ENCODE measurements at places on chromosomes 5 and 9. TPM values are rescaled to one million over a fixed set of nuclear protein-coding genes. Genes with fewer than 3 reads are reported as not detected.

DNA sequence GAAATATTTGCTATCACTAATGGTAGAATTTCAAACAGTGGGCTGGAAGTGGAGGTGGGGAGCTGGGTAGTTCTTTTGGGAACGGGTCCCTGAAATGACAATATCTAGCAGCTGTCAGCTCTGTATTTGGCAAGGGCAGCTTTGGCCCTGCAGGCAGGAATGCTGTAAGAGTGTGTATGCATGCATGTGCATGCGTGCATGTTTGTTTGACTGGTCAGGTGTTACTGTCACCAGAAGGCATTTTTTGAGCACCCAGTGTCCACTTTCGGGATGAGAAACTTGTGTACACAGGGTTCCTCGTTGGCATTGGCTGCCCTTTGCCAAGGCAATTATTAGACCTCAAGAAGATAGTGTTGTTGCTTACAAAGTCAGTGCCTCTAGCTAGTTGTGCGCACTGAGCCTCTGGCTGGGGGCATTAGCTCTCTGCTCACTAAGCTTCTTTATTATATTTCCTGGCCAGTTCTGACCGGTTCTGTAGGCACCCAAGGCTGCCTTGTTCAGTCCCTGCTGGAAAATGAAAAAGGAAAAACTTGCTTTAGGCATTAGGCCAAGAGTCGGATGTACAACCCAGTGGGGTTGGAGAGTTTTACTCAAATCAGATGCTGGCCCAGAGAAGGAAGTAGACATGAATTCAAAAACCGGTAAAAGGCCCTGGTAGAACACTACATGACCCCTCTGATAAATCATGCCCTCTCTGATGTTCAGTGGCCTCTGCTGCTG lies 2.0 kb downstream of the CYFIP2 start:
- DNase-seq: no peak
- no peaks in the 10 kb centered on the region for H3K27me3 ChIP-seq
- peaks cover 61% of the 10 kb centered on the region for H3K4me1 ChIP-seq
- peaks cover 30% of the 10 kb centered on the region for H3K36me3 ChIP-seq
- peak overlapping the region; percentile 70 for H3K4me3 ChIP-seq
- peak overlapping the region; percentile 99 for H3K27ac ChIP-seq

DNA sequence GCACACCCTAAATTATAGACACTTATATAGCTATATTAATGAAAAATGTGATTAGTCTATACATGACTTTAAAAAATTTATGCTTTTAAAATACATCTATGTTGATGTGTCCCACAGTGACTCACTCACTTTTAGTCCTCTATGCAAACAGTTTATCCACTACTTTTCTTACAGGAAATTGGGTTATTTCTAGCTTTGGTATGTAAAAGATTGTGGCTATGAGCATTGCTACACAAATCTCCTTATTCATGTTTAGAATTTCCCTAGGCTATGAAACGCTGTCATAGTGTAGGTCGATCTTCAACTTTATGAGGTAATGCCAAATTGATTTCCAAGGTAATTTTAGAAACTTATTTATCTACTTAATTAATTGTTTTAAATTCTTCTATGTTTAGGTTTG lies 687.4 kb downstream of the PRR16 start:
- no peaks in the 10 kb centered on the region for H3K4me1 ChIP-seq
- H3K4me3 ChIP-seq: no peak overlapping the region
- no peaks in the 10 kb centered on the region for H3K27me3 ChIP-seq
- no peak overlapping the region for H3K27ac ChIP-seq
- DNase-seq: no peak

DNA sequence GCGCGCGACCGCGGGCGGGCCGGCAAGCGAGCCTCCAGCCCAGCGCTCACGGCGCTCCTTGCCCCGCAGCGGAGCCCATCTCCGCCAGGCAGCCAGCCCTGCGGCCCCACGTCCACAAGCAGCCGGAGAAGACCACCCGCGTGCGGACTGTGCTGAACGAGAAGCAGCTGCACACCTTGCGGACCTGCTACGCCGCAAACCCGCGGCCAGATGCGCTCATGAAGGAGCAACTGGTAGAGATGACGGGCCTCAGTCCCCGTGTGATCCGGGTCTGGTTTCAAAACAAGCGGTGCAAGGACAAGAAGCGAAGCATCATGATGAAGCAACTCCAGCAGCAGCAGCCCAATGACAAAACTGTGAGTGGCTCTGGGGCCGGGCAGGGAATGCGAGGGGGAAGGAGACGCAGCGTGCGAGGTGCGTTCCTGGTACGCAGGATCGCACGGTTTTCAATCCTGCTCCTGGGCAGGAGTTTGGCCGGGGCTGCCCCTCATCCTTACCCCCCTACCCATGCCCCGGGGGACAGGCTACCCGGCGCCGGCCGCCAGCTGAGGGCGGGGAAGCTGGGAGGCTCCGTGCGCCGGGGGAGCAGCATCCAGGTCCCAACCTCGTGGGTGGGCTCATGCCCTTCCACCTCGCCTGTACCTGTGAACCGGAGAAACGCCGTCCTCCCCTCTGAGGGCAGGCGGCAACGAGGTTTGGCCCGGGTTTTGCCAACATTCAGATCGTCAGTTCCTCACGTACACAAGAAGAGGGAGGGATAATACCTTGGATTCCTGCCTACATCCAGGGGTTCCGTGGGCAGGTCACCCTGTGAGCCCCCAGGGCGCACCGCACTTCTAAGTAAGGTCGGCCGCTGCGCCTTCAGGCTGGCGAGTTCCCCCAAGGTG lies 6.6 kb downstream of the ISL1 start:
- peaks cover 30% of the 10 kb centered on the region for H3K27me3 ChIP-seq
- no peak for DNase-seq
- H3K4me3 ChIP-seq: no peak overlapping the region
- H3K27ac ChIP-seq: peak overlapping the region; percentile 51

DNA sequence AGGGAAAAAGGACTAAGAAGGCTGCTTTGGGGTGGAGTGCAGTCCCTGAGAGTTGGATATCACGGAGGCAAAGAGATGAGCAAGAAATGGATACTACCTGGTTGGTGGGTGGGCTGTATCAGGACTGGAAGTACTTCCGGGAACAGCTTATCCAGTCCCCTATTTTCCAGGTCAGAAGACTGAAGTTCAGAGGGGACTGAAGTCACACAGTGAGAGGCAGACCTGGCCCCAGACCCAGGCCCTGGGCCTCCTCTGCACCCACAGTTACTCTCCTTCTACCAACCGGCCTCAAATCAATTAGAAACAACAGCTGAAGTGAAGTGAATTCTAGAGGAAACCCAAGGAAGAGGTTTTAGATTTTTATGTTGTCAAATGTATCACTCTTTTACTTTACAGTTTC lies 93.6 kb upstream of the ALDH1B1 start:
- H3K4me1 ChIP-seq: no peaks in the 10 kb centered on the region
- DNase-seq: no peak
- no peaks in the 10 kb centered on the region for H3K36me3 ChIP-seq
- H3K4me3 ChIP-seq: no peak overlapping the region
- no peak overlapping the region for H3K27ac ChIP-seq

- H3K4me1 ChIP-seq: peaks cover 10% of the 10 kb centered on the region
- no peak overlapping the region for H3K4me3 ChIP-seq
- H3K27ac ChIP-seq: no peak overlapping the region
- no peaks in the 10 kb centered on the region for H3K27me3 ChIP-seq
- DNase-seq: no peak
These were observed 22.9 kb downstream of the CPLX2 start for GRCh38 chr5:175894271-175894670.

DNA sequence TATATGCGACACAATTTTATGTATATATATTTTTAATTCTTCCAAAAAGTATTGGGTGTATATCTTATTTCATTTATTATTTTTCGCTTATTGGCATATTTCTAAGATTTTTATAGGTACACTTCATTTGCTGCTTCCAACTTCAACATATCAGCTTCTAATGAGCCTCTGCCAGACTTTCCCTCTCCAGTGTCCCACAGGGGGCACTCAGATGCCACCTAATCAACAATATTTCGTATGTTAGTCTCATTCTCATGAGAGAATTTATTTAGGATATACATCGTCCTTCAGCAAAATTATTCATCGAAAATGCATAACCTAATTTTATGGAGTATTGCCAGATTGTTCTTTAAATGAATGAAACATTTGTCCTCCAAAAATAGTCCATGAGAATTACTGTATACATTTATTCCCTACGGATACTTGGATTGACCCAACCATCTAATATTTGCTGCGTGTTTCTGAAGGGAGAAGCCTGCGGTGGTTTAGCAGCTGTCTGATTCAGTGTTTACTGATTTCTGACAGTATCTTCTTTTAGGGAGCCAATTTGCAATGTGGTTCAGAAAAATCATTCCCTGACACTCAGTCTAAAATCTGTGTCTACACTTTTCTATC lies 100.6 kb upstream of the SELENOP start:
- H3K27me3 ChIP-seq: peaks cover 11% of the 10 kb centered on the region
- no peaks in the 10 kb centered on the region for H3K36me3 ChIP-seq
- H3K27ac ChIP-seq: no peak overlapping the region
- H3K4me1 ChIP-seq: no peaks in the 10 kb centered on the region
- DNase-seq: peak; percentile 13

The TTC1 gene
- 58.2 TPM for polyA plus RNA-seq

GRCh38 chr9:650362-650761 lies 191.1 kb upstream of the DMRT1 start:
- no peaks in the 10 kb centered on the region for H3K27me3 ChIP-seq
- DNase-seq: no peak
- no peak overlapping the region for H3K4me3 ChIP-seq

DNA sequence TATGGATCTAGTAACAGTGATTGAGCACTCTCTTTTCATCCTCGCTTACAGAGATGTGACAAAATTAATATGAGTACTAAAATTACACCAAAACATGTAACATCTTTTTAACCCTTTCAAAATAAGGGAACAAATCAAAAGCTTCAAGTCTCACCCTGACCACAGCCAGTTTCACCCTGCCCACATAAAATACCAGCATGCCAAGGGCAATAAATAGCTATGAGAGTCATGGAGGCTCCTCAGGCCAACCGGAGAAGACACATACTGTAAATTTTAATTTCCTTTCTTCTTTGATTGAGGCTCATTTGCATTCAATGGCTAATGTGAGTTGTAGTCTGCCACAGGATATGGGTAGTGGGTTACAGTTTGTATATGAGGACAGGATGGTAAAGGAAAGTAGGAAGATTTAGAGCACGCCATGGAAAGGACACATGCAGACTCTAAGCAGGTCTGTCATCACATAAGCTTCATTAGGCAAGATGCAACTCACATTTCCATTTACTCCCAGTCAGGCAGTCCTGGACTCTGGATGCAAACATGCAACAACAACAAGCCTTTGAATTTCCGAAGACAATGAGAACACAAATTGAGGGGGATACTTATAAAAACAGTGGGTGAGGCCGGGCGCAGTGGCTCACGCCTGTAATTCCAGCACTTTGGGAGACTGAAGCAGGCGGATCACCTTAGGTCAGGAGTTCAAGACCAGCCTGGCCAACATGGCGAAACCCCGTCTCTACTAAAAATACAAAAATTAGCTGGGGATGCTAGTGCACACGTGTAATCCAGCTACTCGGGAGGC lies 11.3 kb downstream of the IL4 start:
- H3K27me3 ChIP-seq: no peaks in the 10 kb centered on the region
- H3K36me3 ChIP-seq: no peaks in the 10 kb centered on the region
- H3K4me3 ChIP-seq: no peak overlapping the region
- no peak overlapping the region for H3K27ac ChIP-seq
- peaks cover 40% of the 10 kb centered on the region for H3K4me1 ChIP-seq

DNA sequence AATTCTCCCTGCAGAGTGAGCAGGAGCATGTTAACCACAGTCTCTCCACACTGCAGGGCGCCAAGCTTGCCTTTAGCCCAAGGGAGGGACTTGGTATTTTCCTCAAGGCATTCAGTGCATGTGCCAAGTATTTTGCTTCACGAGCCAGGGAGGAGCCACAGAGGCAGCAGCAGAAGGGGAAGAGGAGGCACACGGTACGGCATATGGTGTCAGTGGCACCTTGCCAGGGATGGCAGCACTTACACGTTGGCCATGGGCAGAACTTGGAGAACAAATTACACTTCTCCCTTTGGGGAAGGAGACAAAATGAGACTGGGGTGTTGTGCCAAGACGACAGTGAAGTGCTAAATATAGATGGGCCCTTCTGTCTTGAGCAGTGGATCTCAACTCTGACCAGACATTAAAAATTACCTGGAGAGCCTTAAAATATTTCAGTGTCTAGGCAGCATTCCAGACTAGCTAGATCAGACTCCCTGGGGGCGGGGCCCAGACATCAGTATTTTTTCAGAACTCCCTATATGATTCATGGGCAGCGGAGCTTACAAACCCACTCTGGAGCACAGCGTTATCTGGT lies 155.8 kb downstream of the DRD1 start:
- no peak overlapping the region for H3K27ac ChIP-seq
- H3K27me3 ChIP-seq: no peaks in the 10 kb centered on the region
- no peaks in the 10 kb centered on the region for H3K4me1 ChIP-seq
- H3K4me3 ChIP-seq: no peak overlapping the region
- H3K36me3 ChIP-seq: no peaks in the 10 kb centered on the region

- H3K4me3 ChIP-seq: no peak overlapping the region
- DNase-seq: no peak
- H3K4me1 ChIP-seq: no peaks in the 10 kb centered on the region
These were observed 33.2 kb downstream of the TTLL11 start for GRCh38 chr9:122059955-122060324.

DNA sequence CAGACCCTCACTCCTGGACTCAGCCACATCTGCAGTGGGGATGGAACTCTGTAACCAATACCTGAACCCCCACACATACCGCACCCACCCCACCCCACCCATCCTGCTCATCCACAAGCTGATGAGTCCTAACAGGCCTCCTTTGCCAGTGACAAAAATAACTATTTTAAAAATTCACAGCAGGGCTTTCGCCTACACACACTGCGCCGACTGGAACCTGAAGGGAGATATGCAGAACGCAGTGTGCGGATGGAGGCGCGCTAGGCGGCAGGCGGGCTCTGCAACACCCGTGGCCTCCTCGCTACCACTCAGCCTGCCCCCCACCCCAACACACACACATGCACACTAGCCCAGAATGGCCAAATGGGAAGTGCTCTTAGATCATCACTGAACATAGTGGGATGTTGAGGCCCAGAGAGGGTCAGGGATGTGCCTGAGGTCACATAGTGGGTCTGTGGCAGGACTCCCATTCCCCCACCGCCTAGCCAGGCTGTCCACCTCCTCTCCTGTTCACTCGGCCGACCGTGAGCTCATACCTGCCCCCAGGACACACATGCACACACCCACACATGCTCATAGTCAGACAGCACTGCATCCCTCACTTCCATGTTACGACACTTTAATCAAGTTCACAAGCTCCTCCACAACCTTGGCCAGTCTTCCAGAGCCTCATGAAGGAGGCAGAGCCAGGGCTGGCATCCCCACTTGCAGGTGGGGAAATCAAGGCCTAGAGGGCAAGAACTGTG lies 6.3 kb upstream of the CAMK2A start:
- no peak overlapping the region for H3K4me3 ChIP-seq
- DNase-seq: no peak
- H3K36me3 ChIP-seq: no peaks in the 10 kb centered on the region
- peaks cover under 1% of the 10 kb centered on the region for H3K4me1 ChIP-seq
- no peak overlapping the region for H3K27ac ChIP-seq

- peaks cover 38% of the 10 kb centered on the region for H3K27me3 ChIP-seq
- no peaks in the 10 kb centered on the region for H3K4me1 ChIP-seq
- DNase-seq: no peak
- peak overlapping the region; percentile 31 for H3K27ac ChIP-seq
These were observed 571 bp downstream of the PPIC start for GRCh38 chr5:123035918-123036390.

Data from thymus (tissue), 14 donors.